Hematopoietic multipotent progenitor cell treated with erythropoietin and hydrocortisone succinate and interleukin-3 and kit ligand, for 17 days (in vitro differentiated cells): ENCODE measurements at places on chromosomes 7 and 10.
A peak's percentile ranks its signal among the peaks of the same experiment; 100 is the strongest.

DNA sequence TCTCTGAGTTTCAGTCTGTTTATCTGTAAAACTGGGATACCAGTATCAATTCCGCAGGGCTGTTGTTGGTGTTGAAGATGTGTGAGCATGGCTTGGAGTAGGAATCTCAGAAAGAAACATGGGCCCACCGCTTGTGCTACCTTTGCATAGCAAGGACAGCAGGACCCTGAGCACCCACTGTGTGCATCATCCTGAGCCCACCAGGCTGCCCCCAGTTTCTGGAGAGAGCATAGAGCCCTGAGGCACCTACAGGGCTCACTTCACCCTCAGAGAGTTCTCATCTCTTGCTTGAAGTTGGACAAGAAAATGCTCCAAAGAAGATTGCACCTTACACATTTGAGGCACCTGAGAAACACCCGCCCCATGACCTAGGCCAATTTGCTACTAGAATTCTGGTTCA lies 12.9 kb downstream of the PRLHR start:
- no peak for DNase-seq

GRCh38 chr7:87148332-87148955 lies 3.8 kb upstream of the DMTF1 start:
- no peak for DNase-seq

GRCh38 chr10:13161857-13162271 lies 506 bp downstream of the MCM10 start:
- DNase-seq, result no peak

- no peak for DNase-seq
These were observed 36.7 kb downstream of the PFKFB3 start for GRCh38 chr10:6239213-6239991.

- no peak for DNase-seq
These were observed 8.9 kb downstream of the COL17A1 start for GRCh38 chr10:104076743-104077160.

GRCh38 chr7:15507171-15507570 lies 54.6 kb downstream of the AGMO start:
- no peak for DNase-seq

- DNase-seq, result no peak
These were observed 5.8 kb upstream of the C1GALT1 start for GRCh38 chr7:7176406-7177043.

GRCh38 chr7:24336461-24336860 lies 52.5 kb downstream of the NPY start:
- no peak for DNase-seq

GRCh38 chr7:27759491-27759890 lies 19.5 kb downstream of the TAX1BP1 start:
- no peak for DNase-seq

GRCh38 chr10:19974138-19974537 lies 157.9 kb downstream of the PLXDC2 start:
- no peak for DNase-seq

- no peak for DNase-seq
These were observed 105.3 kb downstream of the ARHGAP21 start for GRCh38 chr10:24618401-24618800.

GRCh38 chr10:4684434-4684833 lies 141.6 kb upstream of the AKR1E2 start:
- DNase-seq, result no peak

DNA sequence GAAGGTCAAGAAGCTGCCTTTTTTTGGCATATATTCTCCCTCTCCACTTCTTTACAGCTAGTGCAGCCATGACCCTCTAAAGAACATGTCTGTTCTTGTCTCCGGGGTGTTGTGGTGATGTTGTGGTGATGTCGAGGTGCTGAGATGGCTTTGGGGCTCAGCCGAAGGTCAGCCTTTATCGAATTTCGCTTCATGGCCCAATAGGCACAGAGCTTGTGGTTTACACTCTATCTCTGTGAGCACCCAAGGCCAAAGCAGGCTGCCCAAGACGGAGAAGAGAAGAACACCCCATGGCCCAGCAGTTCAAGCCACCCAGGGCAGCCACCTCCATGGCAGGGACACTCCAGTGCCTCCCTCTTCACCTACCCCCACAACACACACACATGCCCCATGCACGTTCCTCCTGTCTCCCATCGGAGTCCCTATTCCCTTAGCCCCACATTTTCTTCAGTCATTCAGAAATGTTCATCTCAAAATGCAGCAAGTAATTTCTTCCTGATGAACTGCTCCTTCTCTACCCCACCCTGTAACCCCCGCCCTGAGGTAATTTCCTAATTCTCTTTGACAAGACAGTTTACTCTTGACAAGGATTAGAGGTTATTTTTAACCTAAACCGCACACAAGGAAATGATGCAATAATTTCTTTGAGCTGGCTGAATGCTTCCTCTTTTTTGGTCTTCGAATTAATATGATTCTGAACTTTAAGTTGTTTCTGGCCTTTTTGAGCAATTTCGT lies 18.6 kb upstream of the ADRB1 start:
- no peak for DNase-seq

DNA sequence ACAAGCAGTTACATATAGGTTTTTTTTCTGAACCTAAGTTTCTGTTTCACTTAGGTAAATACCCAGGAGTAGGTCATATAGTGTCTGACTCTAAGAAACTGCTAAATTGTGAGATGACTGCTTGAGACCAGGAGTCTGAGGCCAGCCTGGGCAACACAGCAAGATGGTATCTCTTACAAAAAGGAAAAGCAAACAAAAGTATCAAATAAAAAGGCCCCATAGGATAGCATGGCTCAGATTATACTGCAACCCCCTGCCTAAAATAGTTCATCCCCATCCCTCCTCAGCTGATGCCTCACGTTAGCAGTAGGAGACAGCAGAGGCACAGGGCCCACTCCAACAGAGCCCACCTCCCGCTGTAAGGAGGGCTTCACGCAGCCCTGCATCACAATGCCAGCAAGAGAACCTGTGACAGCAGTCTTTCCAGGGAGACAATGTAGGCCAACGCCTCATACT lies 90.3 kb downstream of the SRPK2 start:
- no peak for DNase-seq

DNA sequence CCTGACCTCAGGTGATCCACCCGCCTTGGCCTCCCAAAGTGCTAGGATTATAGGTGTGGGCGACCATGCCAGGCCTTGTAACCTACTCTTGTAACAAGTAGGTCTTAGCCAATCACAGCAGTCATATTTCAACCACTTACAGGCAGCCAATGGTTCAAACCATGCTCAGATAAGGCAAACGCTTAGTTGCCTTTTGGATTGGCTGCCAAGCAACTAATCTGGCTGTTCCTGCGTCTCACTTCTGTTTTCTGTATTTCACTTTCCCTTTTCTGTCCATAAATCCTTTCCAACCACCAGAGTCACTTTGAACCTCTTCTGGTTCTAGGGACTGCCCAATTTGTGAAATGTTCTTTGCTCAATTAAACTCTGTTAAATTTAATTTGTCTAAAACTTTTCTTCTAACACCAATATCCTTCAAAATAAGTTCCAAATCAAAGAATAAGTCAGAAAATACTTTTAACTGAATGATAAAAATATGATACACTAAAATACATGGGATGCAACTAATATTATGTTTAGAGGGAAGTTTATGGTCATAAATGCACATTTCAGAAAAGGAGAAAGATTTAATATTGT lies 19.1 kb upstream of the PRF1 start:
- no peak for DNase-seq

DNA sequence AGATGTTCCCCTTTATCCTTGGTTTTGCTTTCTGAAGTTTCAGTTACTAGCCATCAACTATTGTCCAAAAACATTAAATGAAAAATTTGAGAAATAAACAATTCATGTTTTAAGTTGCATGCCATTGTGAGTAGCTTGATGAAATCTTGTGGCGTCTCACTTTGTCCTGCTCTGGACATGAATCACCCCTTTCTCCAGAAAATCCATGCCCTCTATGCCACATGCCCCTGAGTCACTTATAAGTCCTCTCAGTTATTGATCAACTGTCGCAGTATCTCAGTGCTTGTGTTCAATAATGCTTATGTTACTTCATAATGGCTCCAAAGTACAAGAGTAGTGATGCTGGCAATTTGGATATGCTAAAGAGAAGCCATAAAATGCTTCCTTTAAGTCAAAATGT lies 208.0 kb upstream of the FERD3L start:
- no peak for DNase-seq

DNA sequence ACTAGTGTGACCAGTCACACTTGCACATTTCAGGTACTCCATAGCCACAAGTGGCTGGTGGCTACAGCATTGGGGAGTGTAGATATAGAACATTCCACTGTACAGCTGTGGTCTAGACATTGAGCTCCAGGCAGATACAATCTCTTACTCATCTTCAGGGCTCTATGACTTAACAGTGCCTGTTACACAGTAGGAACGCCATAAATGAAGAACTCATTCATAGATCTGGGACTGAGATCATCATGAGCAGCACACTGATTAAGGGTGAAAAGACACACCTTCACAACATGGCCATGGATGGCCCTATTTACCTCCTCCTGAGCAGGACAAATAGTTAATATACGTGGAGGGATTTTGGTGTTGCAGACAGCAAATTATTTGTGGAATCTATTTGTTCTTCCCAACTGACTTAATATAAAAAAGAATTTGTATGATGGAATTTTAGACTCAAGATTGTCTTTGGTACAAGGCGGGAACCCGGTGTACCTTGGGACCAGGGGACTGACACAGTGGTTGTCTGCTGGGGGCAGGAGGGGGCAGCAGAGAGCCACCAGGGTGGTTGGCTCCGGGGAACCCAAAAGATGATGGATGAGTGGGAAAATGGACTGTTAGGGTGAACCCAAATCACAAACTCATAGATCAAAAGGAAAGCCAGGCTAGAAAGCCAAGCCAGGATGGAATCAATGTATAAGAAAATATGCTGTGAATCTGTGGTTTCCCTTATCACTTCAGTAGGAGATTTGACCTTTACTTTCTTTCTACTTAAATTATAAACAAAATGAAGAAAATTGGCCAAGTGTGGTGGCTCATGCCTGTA lies 24.3 kb upstream of the CPA2 start:
- no peak for DNase-seq

GRCh38 chr10:5291501-5292195 lies 73.1 kb upstream of the UCN3 start:
- DNase-seq, result no peak

GRCh38 chr10:131750171-131750895 lies 150.5 kb upstream of the PPP2R2D start:
- no peak for DNase-seq

- DNase-seq, result no peak
These were observed 39.0 kb downstream of the RAB11FIP2 start for GRCh38 chr10:118007773-118008172.

- DNase-seq, result peak; percentile 33
These were observed 23.4 kb downstream of the UROS start for GRCh38 chr10:125799451-125800182.

- no peak for DNase-seq
These were observed 4.1 kb downstream of the ABLIM1 start for GRCh38 chr10:114653926-114654325.

GRCh38 chr10:62046522-62047227 lies 145.2 kb downstream of the ARID5B start:
- no peak for DNase-seq

- no peak for DNase-seq
These were observed 90.9 kb downstream of the DIP2C start for GRCh38 chr10:598415-599170.

DNA sequence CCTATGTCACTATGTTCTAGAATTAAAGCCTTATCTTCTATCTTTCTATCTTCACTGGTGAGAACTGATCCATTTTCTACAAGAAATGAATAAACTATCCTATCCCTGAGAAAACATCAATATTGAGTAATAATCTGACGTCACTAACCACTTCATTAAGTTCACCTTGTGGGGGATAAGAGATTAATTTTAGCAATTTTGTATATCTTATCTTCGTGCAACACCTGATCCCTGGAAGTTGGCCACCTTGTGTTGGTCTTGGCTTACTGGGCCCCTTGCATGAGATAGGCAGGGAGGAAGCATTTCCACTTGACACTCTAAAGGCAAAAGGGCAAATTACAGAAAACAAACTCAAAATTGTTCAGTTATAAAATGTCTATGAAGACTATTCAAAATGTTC lies 20.1 kb upstream of the OR6B1 start:
- no peak for DNase-seq

GRCh38 chr7:50806143-50806542 lies 23.4 kb upstream of the GRB10 start:
- DNase-seq, result no peak

GRCh38 chr10:119225083-119225658 lies 17.8 kb downstream of the GRK5 start:
- no peak for DNase-seq

GRCh38 chr10:132232981-132233380 lies 46.2 kb downstream of the DPYSL4 start:
- DNase-seq, result no peak

DNA sequence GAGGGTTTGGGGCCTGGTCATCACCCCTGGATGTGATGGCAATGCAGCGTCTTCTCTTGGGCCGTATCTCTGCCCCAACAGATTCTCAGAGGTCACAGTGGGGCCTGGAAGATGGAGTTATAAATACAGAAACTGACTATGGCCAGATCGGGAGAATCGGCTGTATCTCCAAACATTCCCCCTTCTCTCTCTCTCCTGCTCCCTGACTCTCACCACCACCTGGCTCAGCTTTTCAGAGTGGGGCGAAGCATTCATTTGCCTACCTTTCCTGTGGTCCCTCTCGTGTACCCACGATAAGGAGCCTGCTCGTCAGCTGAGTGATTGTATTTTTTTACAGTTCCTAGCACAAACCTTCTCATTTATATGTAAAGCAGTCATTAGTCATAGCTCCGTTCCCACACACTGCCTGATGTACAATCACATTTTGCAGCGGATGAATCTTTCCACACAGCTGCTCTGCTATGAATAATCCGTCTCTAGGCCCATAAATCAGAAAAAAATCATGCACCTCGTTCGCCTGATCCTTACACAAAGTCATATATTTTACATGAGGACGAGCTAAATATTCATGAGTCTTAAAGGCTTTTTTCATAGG lies 23.2 kb upstream of the BTRC start:
- no peak for DNase-seq

DNA sequence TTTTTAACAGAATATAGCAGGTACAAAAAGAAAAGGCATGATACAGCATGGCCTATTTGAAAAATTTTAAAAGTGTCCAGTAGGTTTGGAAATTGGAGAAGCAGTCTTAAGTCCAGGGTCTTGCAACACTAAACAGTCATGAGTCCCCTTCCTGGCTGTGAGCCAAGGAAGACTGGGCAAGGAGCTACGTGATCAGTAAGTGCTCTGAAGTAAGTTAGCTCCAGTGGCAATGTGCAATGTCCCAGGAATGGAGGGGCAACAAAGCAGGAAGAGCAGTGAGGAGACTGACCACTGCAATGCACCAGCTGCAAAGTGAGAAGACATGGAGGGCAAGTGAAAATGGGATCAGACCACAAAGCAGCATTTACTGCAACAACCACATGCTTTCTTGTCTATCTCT lies 72.9 kb upstream of the GRID1 start:
- no peak for DNase-seq

GRCh38 chr7:91212582-91212981 lies 51.7 kb upstream of the FZD1 start:
- no peak for DNase-seq
